ENCODE measurements at places on chromosomes 11 and 22.

DNA sequence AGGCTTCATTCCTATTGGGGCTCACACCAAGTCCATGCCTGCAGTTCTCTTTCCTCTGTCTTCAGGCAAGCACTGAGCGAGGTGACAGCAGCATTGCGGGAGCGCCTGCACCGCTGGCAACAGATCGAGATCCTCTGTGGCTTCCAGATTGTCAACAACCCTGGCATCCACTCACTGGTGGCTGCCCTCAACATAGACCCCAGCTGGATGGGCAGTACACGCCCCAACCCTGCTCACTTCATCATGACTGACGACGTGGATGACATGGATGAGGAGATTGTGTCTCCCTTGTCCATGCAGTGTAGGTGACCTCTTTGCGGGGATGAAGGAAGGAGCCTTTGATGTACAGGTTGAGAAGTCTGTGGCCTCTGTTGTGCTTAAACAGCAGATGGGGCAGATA lies 11.4 kb upstream of the RRM1 start:
- DNase-seq, result no peak

DNA sequence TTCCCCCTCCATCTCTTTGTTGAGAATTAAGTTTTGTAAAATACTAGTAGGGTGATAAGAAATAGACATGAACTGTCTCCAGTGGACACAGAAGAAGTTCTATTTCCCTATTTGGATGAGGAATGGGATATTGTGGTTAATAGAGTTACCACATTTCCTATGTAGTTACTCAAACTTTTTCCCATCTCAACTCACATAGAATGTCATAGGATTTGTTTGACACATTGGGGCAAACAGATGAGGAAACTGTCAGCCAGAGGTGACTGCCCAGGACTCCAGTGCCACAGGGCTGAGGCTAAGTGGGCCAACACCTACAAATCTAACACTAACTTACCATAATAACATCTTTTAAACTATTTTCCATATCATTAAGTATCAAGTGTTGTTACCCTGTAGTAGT lies 58.3 kb downstream of the CCDC83 start:
- DNase-seq, result no peak

DNA sequence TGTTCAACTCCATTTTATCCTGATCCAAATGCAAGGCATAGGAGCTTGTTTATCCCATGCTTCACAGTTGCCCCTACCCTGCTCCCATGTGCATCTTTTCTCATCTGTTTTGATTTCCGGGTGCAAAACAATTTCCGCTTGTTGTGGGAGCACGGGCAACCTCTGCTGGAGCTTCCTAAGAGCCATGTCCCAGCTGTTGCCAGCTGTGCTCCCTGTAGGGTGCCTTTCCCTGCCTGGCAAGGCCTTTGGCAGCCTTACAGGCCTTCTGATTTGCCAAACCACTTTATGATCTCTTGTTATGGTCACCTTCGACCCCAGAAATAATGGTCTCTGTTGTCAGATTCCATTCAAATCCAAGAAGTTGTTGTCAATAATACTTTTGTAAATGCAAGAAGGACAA lies 1038.5 kb downstream of the OPCML start:
- no peak for DNase-seq

- no peak for DNase-seq
Observed at GRCh38 chr22:35329114-35329847, 29.6 kb downstream of the TOM1 start.

DNA sequence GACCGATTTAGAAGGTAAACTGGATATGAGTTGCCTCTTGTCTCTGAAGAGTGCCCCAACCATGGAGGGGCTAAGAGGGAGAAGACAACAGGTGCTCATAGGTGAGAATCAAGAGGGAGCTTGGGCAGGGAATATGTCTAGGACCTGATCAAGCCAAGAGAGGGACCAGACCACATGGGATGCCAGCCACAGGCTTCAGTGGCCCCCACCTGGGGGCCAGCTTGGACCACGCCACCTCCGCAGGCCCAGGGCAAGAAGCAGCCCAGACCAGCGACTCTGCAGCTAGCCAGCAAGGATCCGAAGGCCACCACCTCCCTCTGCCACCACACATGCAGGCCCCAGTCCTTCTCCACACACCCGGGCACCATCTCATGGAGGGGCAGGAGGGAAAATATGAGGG lies 92.5 kb upstream of the LDLRAD3 start:
- DNase-seq, result no peak

DNA sequence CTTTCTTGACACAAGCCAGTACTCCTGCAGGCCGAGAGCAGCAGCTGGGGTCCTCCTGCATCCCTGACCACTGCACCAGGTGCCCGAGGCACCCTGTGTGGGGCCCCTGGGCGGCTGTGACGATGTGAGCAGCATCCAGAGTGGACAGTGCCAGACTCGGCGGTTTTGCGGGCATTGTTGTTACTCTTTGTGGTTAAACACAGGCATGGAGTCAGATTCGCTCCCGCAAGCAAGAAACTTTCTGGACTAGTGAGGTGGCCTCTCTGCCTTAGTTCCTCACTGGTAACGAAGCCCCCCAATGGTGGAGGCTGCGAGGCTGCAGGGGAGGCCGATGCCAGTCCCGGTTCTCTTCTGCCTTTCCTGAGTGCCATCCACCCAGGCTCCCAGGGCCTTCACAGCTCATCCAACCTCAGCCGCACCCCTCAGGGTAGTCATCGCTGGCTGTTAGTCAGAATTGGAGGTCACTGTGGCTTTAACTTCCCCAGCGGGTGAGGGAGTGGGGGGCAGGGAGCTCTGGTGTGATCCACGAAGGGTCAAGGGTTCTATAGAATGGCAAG lies 3.7 kb upstream of the CLDN5 start:
- no peak for DNase-seq

GRCh38 chr11:76394411-76394810 lies 13.3 kb downstream of the GVQW3 start:
- DNase-seq, result no peak

DNA sequence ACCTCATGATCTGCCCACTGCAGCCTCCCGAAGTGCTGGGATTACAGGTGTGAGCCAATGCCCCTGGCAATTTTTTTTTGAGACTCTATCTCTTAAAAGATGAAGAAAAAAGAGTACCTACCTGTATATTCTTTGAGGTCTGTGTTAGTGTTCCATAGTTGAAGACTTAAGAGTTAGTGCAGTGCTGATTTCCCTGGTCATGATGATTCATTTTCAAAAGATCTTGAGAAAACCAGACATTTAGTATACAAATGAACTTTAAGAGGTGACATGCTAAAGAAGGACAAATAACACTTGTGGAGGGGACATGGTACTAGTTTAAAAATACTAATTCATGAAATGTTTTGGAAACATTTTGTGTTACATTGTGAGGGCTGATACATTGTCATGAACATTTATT lies 17.7 kb downstream of the CBL start:
- no peak for DNase-seq

DNA sequence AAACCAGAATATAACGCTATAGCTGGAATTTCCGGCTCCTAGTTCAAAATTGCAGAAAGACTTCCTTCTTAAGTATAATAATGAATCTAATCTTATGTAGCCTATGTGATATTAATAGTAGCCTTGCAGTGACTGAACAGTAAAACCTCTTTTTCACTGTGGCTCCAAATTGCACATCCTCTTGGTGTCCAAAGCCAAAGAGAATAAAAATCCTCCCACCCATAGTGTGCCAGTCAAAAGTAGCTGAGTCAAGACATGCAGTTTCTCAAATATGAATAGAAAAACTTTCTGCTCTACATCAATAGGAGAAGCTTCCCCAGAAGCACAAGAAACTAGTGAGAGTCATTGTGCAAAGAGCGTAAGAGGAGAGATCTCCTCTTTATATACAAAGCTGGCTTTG lies 76.0 kb upstream of the PICALM start:
- no peak for DNase-seq

DNA sequence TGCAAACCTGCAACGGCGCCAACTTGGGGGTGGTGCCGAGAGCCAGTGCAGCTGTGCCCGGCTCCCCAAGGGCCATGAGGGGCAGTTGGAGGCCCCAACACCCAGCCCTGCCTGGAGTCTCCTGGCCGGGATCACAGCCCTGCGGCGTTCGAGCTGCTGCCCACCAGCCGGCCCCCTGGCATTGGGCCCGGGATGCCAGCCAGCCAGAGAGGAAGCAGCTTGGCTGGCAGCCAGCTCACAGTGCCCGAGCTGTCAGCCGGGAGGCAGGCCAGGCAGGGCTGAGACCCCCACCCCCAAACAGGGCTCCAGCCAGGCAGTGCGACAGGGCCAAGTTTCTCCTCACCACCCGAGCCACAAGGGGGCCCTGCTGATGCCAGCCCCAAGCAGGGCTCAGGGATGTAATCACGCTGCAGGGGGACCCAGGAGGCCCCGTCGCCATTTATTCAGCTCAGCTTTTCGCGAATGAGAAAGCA lies 26.0 kb upstream of the TCF20 start:
- no peak for DNase-seq
